ENCODE measurements at places on chromosomes 1 and 21. TPM values are rescaled to one million over a fixed set of nuclear protein-coding genes. Genes with fewer than 3 reads are reported as not detected.

- H3K27me3 ChIP-seq = no peaks in the 10 kb centered on the region
- no peak overlapping the region for H3K4me3 ChIP-seq
- peaks cover 23% of the 10 kb centered on the region for H3K4me1 ChIP-seq
- no peak for DNase-seq
Measured at GRCh38 chr21:34700605-34701004, 31.8 kb downstream of the CLIC6 start.

DNA sequence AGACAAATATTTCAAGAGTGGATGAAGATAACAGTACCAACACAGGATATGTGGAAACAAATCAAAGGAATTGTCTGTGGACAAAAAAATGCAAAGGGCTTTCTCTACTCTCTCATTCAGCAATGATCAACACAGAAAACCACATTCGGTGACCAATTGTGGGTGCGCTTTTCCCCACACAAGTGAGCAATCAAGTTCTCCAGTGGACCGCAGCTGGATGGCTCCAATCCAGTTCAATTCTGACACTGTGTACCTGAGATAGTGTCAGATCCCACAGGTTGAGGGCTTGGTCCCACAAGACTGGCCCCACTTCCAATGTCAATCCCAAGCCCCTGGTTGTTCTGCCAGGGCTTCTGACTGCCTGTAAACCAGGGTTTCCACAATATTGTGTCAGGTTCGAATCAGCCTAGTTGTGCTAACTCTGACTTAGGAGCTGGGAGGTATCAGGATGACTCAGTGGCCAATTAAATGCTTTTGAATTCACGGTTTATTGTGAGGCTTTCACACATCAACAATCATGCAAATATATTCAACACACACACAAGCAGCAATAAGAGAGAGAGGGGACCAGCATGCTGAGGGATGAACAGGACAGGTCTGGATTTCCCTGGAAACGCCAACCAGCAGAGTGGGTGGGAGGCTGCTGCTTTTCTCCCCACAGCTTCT, 87.0 kb upstream of the BTG3 start:
- no peaks in the 10 kb centered on the region for H3K36me3 ChIP-seq
- no peak overlapping the region for H3K27ac ChIP-seq
- no peaks in the 10 kb centered on the region for H3K27me3 ChIP-seq
- no peak overlapping the region for H3K4me3 ChIP-seq
- no peak for DNase-seq
- no peaks in the 10 kb centered on the region for H3K4me1 ChIP-seq

The CFHR4 gene
- polyA plus RNA-seq = not detected

- no peak for DNase-seq
- peaks cover 15% of the 10 kb centered on the region for H3K36me3 ChIP-seq
Measured at GRCh38 chr1:3819771-3820200, 23.5 kb upstream of the LRRC47 start.

- H3K4me1 ChIP-seq = peaks cover 24% of the 10 kb centered on the region
- H3K4me3 ChIP-seq = no peak overlapping the region
- no peaks in the 10 kb centered on the region for H3K36me3 ChIP-seq
- H3K27ac ChIP-seq = no peak overlapping the region
Measured at GRCh38 chr1:192832492-192832891, 23.7 kb downstream of the RGS2 start.

The LENEP gene
- not detected for polyA plus RNA-seq

The S100A2 gene
- polyA plus RNA-seq = 12,757 TPM

The IL19 gene
- not detected for polyA plus RNA-seq
